ENCODE measurements at places on chromosomes 1 and 21. TPM values are rescaled to one million over a fixed set of nuclear protein-coding genes. Genes with fewer than 3 reads are reported as not detected.

- no peak overlapping the region for H3K27ac ChIP-seq
- DNase-seq: peak; percentile 74
- H3K27me3 ChIP-seq: no peaks in the 10 kb centered on the region
- no peak overlapping the region for H3K4me3 ChIP-seq
- no peaks in the 10 kb centered on the region for H3K36me3 ChIP-seq
These were observed 175.4 kb downstream of the HIVEP3 start for GRCh38 chr1:41743366-41743765.

DNA sequence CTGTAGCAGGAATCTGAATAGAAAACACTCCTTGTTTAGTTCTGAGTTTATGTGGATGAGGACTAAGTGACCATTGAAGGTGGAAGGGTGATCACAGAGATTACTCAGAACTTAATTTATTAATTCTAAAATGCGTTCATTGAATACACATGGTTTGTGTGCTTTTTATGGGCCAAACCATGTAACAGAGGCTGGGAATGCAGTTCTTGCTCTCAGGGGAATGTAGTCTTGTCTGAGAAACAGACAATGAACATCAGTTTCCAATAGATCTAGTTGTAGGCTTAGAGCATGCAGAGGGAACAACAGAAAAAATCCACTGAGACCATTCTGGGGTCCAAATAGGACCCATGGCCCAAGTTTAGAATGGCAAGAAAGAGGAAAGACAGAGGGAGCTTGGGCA, 46.1 kb downstream of the ITSN1 start:
- H3K4me3 ChIP-seq: no peak overlapping the region
- DNase-seq: no peak
- H3K27ac ChIP-seq: no peak overlapping the region
- H3K36me3 ChIP-seq: no peaks in the 10 kb centered on the region
- H3K4me1 ChIP-seq: peaks cover 12% of the 10 kb centered on the region

DNA sequence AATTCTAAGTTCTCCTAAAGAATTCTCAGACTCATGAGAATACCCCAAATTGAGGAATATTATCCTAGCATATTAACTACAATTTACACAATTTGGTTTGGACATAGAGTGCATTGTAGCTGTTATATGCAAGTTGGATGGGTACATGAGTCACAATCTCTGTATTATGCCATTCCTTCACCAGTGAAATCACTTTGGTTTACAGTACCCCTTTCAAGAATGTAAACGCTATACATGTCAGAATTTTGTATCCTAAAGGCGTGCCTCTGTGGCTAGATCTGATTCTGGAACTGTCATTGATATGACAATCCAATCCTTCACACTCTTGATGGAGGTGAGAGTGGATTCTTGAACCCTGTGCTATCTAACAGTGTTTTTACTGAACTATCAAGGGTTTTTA, 6.7 kb upstream of the IL10RB start:
- H3K36me3 ChIP-seq: no peaks in the 10 kb centered on the region
- DNase-seq: no peak
- H3K27me3 ChIP-seq: no peaks in the 10 kb centered on the region
- H3K4me1 ChIP-seq: peaks cover 2% of the 10 kb centered on the region

RGS18 gene
- 0.17 TPM for total RNA-seq

EPB41 gene
- total RNA-seq: 38.0 TPM

- no peaks in the 10 kb centered on the region for H3K36me3 ChIP-seq
- H3K27me3 ChIP-seq: no peaks in the 10 kb centered on the region
- H3K4me1 ChIP-seq: no peaks in the 10 kb centered on the region
- peak; percentile 23 for DNase-seq
These were observed 176.0 kb upstream of the NRIP1 start for GRCh38 chr21:15240848-15241247.

All from fibroblast of lung (primary cell).